ENCODE measurements at places on chromosomes 3 and 15.

DNA sequence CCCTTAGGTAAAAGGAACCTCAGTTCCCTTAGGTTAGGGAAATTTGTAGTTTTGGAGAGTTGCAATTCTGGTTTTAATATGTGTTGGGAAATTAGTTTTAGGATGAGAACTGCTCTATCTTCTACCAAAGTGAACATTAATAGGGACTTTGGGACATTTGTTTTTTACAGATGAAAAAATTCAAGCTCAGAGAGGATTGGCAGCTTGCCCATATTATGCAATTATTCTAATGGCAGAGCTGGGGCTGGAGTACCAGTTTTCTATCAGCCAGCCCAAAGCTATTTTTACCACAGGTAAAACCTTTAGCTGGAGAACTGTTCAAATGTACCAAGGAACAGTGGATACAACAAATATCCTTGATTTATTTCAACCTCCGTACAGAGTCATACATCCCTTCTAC, 127.0 kb downstream of the CPNE4 start:
- no peak for DNase-seq

GRCh38 chr15:80127911-80128310, 24.9 kb upstream of the FAH start:
- no peak for DNase-seq

- peak; percentile 29 for DNase-seq
These were observed 14.7 kb downstream of the FHIT start for GRCh38 chr3:61236556-61236955.

GRCh38 chr15:28989239-28989830, 103.6 kb downstream of the APBA2 start:
- peak; percentile 25 for DNase-seq

DNA sequence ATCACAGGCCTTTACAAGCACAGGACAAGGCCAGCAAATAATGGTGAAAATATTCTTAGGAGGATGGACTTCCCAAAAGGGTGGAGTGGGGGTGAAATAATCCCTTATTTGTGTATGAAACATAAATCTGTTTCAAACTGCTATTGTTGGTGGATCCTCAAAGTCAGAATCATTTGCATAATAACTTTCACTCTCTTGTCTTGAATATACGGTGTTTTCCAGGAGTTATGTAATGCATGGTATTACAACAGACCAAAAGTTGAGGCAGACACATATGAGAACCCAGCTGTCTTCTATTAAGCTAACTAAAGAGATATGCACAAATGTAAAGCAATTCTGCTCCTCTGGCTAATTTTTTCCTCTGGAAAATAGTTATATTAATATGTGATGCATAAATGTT, 57.7 kb downstream of the PRTG start:
- DNase-seq = no peak

Data from erythroblast (primary cell).